Stimulated activated CD4-positive, alpha-beta T cell treated with anti-CD3 and anti-CD28 coated beads, TNF-alpha, amount 100 ng/mL, for 1 hour (primary cell): ENCODE measurements at places on chromosomes 1 and 21.

GRCh38 chr1:228393268-228393701 lies 13.3 kb downstream of the TRIM11 start:
- no peak for DNase-seq

GRCh38 chr21:22575165-22575584 lies 1577.0 kb downstream of the NCAM2 start:
- DNase-seq: no peak

- no peak for DNase-seq
Measured at GRCh38 chr1:30196872-30197638, 526.3 kb downstream of the MATN1 start.

- DNase-seq: no peak
Measured at GRCh38 chr21:25107708-25108107, 499.6 kb downstream of the MRPL39 start.

DNA sequence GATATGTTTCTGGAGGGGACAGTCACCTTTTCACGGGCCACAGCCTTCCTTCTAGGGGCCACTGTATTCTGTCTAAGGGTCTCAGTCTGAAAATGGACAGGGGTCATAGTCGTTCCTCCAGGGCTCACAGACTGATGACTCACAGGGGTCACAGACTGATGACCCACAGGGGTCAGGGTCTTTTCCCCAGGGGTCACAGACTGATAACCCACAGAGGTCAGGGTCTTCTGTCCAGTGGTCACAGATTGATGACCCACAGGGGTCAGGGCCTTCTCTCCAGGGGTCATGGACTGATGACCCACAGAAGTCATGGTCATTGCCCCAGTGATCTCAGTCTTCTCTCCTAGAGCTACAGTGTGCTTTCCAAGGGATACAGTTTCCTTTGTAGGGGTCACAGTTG lies 12.8 kb downstream of the OVGP1 start:
- no peak for DNase-seq

DNA sequence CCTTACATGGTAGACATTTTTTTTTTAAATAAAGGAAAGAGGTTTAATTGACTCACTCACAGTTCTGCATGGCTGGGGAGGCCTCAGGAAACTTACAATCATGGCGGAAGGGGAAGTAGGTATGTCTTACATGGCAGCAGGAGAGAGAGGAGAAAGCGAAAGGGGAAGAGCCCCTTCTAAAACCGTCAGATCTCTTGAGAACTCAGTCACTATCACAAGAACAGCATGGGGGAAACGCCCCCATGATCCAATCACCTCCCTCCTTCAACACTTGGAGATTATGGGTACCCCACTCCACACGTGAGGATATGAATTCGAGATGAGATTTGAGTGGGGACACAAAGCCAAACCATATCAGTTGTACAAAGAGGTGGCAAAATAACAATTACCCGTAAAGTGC lies 301.7 kb downstream of the GRIK1 start:
- no peak for DNase-seq

DNA sequence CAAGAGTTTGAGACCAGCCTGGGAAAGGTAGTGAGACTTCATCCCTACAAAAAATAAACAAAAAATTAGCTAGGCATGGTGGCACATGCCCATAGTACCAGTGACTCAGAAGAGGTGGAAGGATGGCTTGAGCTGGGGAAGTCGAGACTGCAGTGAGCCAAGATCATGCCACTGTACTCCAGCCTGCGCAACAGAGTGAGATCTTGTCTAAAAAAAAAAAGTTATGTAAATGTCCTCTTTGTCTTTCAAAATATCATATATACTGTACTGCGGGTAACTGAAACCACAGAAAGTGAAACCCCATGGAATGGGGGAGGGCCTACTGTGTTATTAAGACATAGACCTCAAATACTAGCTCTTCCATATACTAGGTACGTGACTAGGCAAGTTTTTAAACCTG lies 20.8 kb downstream of the ACADM start:
- DNase-seq: no peak

DNA sequence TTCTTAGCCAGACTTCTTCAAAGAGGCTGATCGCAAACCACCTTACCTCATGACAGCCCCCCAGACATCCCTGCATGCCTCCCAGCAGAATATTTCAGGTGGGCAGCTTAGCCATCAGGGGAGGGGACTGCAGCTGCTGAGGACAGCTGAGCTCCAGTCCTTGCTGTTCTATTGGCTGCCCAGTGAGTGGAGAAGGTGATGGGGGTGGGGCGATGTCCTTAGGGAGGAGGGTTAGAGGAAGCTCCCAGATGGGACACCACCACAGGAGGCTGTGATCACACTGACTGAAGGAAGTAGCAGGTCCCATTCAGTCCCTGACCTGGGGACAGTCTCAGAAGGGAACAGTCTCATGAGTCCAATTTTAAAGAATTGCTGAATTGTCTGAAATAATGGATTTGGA lies 38.3 kb downstream of the GJA5 start:
- no peak for DNase-seq

GRCh38 chr1:60280256-60280655 lies 206.7 kb upstream of the C1orf87 start:
- DNase-seq: no peak

DNA sequence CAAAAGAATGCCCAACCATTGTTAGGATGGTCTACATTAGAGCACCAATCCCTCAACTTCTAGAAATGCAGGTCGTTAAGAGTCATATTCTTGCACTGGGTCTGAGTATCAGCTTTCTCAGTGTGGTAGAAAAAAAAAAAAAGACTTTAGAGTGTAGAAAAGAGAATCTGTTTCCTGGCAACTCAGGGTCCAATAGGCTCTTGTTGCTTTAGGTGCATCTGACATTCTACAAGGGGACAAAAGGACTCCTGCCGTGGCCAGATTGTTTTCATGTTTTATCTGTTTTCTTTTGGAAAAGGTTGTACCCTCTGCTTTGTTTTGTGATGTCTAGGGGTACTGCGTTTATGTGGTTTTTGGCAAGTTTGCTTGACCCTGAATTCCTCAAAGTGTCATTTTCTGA lies 105.4 kb upstream of the KCNK2 start:
- DNase-seq: no peak

- no peak for DNase-seq
Measured at GRCh38 chr1:33372677-33373076, 51.8 kb upstream of the A3GALT2 start.

GRCh38 chr1:1264868-1265272 lies 8.8 kb downstream of the UBE2J2 start:
- DNase-seq: no peak

DNA sequence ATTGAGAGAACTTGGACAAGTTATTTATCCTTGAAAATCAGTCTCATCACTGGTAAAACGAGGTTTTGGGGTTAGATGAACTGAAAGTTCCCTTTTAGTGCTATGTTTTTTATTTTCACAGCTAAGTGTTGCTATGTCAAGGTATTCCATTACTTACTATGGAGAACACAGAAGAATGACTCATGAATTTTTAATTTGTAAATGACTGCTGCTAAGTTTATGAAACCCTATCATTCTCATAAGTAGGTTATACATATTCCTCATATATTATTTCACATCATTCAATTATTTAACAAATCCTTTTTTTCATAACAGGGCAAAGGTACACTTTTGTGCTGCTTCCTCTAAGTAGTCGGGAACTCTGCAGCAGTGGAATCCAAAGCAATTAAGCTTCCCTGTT lies 52.2 kb upstream of the ATP1A1 start:
- DNase-seq: no peak

GRCh38 chr1:14724678-14725077 lies 126.2 kb downstream of the KAZN start:
- DNase-seq: no peak

GRCh38 chr1:7379441-7379971 lies 391.6 kb upstream of the VAMP3 start:
- no peak for DNase-seq

DNA sequence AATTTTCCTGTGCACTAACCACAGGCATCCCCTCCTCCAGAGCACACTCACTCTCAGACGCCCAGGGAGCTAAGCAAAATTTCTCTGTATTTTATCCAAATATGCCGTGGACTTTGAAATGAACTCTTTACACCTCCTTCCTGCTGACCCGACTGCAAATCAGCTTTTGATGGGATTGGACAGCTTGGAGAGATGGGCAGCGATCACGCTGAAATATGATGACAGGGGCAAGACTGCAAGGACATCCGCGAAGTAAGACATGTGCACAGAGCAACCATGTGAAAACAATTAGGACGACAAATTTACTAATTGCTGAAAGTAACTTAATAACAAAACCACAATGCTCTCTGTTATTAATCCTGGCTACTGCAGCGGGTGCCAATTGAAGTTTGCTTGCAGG lies 64.6 kb upstream of the CLDN14 start:
- no peak for DNase-seq

DNA sequence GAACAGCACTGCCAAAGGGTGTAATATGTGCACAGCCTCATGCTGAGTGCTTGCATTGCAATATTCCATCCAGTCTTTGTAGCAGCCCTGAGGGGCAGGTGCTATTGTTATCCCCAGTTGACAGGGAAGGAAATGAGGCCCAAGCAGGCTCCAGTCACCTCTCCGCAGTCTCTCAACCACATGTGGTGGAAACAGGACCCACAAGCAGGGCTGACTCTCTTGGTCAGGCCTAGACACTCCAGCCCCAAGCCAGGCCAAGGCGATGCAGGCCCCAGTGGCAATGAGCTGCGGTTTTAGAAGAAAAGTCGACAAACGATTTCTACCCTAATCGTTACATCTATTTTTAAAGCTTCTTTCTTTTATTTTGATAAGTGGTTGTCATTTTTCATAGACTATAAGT lies 52.6 kb upstream of the GADD45A start:
- no peak for DNase-seq

GRCh38 chr1:223225061-223225460 lies 82.0 kb upstream of the TLR5 start:
- DNase-seq: no peak

- DNase-seq: no peak
Measured at GRCh38 chr1:204487256-204487615, 7.4 kb downstream of the PIK3C2B start.

DNA sequence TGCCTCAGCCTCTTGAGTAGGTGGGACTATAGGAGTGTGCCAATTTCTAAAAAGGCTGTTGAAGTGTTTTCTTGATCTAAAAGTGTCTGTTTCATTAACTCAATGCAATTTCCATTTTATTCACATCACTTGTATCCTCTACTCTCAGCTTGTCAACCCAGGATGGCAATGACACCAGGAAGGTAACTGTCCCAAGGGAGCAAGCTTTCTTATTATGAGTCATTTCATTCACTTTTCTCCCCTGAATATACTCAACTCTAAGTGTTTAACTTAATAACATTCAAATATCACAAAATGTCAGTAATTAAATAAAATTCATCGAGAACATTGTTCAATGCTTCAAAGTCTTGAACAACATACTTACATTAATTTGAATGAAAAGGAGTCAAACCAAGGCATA lies 22.9 kb upstream of the GFI1 start:
- no peak for DNase-seq

DNA sequence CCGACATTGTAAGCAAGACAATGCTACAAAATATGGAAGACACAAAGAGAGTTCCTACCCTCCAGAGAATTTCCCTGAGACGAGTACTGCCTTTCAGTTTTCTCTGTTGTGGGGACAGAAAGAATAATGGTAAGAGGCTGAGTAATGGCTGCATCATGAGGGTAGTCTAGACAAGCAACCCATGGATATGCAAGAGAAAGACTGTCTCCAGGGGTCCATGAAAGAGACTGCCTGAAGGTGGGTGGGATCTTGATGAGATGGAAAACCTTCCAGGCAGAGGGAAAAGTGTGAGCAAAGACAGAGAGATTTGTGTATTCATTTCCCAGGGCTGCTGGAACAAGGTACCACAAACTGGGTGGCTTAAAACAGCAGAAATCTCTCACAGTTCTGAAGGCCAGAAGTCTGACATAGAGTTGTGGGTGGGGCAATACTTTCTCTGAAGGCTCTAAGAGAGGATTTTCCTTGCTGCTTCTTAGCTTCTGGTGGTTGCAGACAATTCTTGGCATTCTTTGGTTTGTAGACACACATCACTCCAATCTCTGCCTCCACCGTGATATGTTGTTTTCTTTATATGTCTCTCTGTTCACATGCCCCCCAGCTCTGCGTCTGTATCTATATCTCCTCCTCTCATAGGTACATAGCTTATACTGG lies 41.4 kb downstream of the ANP32E start:
- no peak for DNase-seq

DNA sequence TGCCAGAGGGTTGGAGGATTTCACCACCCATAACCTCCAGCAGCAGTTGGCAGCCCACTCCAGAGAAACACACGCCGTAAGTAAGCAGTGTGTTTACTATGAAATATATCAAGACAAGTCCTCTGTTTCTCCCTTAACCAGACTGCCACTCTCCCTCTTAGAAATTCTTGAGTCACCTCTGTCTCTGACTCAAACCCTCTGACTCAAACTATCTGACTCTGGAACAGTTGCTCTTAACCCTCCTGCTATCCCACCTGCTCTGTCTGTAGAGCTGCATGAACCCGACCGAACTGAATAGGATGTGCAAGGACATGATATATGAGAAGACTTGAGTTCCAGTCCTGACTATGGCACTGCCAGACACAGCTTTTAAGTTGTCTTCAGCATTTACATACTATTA lies 14.1 kb downstream of the INPP5B start:
- no peak for DNase-seq

DNA sequence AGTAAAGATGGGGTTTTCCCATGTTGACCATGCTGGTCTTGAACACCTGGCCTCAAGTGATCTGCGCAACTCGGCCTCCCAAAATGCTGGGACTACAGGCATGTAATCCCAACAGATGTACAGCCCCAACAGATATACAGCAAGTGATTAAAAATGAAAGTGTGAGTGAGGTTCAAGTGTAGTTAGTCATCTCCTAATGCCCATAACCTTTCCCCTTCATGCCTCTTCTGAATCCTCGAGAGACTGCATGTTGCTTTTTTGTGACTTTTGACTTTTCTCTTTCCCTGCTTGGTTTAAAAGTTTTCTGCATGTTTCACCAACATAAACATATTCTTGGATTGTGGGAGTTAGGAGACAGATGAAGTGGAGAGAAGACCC lies 31.2 kb downstream of the KCNK2 start:
- no peak for DNase-seq

DNA sequence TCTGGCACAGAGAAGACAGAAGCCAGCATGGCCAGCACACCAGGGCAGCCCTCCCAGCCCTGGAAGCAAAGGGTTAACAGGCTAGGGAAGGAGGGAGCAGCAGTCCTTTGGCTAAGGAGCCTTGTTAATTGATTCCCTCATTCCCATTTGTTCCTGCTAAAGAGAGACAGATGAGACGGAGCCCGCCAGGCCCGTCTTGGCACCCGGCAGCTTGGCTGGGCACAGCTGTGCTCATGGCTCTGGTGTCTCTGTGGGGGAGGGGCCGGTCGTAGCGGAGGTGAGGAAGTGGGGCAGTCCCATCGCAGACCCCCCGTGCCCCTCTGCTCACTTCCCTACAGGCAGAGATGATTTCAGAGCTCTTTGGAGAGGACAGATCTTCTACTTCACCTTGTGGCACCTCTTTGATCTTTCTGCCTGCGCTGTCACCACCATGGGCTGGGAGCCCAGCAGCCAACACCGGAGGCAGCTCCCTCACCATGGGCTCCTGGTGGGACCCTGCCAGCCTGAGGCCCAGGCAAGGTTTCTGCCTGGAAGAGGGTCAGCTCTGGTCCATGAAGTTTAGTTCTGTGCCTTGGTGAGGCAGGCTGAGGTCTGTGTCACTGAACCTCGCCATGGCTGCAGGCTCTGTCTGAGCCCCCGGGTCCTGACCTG lies 38.0 kb downstream of the FOXO6 start:
- no peak for DNase-seq
